Ovary (tissue), 10 donors: ENCODE measurements at places on chromosomes 4 and X.
A peak's percentile ranks its signal among the peaks of the same experiment; 100 is the strongest.

DNA sequence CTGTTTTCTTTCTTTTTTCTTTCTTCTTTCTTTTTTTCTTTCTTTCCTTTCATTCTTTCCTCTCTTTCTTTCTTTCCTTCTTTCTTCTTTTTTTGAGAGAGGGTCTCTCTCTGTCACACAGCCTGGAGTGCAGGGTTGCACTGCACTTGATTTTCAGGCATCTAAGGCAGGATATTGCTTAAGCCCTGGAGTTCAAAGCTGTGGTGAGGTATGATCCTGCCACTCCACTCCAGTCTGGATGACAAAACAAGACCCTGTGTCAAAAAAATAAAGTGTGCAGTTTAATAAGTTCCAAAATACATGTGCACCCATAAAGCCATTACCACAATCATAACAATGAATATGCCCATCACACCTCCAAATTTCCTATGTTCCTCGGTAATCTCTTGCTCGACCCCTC is 10.6 kb upstream of the ZNF718 start:
- H3K36me3 ChIP-seq, result no peaks in the 10 kb centered on the region
- H3K4me3 ChIP-seq, result no peak overlapping the region
- no peak for DNase-seq

- peak overlapping the region; percentile 58 for H3K4me3 ChIP-seq
- peak overlapping the region; percentile 52 for H3K27ac ChIP-seq
- H3K4me1 ChIP-seq, result peaks cover 6% of the 10 kb centered on the region
- peak; percentile 62 for DNase-seq
These were observed 488 bp downstream of the NAP1L5 start for GRCh38 chr4:88697141-88697540.

DNA sequence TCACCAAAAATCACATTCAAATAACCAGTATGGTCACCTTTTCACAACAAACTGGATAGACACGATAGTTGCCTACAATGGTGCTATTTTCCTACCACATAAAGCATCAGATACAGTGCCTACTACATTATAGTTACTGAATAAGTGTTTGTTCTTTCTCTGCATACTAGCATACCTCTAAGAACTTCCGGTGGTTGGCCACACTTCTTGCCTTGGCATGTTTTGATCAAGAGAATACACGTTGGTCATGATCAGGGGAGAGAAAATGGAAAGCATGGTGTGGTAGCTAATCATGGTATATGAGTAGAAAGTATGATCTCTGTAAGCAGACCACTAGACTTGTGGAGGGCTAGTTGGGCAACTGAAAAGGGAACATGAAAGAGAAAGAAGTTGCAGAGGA is 322.8 kb upstream of the DIAPH2 start:
- no peaks in the 10 kb centered on the region for H3K4me1 ChIP-seq
- no peak overlapping the region for H3K27ac ChIP-seq
- no peaks in the 10 kb centered on the region for H3K36me3 ChIP-seq
- no peaks in the 10 kb centered on the region for H3K27me3 ChIP-seq
- H3K4me3 ChIP-seq, result no peak overlapping the region

GRCh38 chr4:48909697-48910096 is 3.1 kb upstream of the OCIAD2 start:
- H3K27ac ChIP-seq, result no peak overlapping the region
- no peak overlapping the region for H3K4me3 ChIP-seq
- H3K27me3 ChIP-seq, result no peaks in the 10 kb centered on the region
- no peak for DNase-seq
- no peaks in the 10 kb centered on the region for H3K36me3 ChIP-seq
- peaks cover 1% of the 10 kb centered on the region for H3K4me1 ChIP-seq

- DNase-seq, result no peak
- no peak overlapping the region for H3K27ac ChIP-seq
- H3K27me3 ChIP-seq, result no peaks in the 10 kb centered on the region
- H3K36me3 ChIP-seq, result no peaks in the 10 kb centered on the region
- H3K4me1 ChIP-seq, result no peaks in the 10 kb centered on the region
These were observed 81.9 kb downstream of the HCCS start for GRCh38 chrX:11193035-11193469.
